T-helper 17 cell (primary cell): ENCODE measurements at places on chromosomes 12 and 14.

GRCh38 chr12:76694369-76694768 lies 69.5 kb upstream of the ZDHHC17 start:
- no peak for DNase-seq
- peaks cover 15% of the 10 kb centered on the region for H3K27me3 ChIP-seq
- peaks cover 6% of the 10 kb centered on the region for H3K4me1 ChIP-seq
- H3K36me3 ChIP-seq: no peaks in the 10 kb centered on the region

GRCh38 chr12:10826258-10826657 lies at the start of gene TAS2R10:
Gene TAS2R10 (minus strand): TSS chr12:10826358. CDS start chr12:10826269, 89 bp downstream.
- no peak within 1 kb of the TSS for H3K27ac ChIP-seq
- H3K4me3 ChIP-seq: no peak within 1 kb of the TSS
- H3K27me3 ChIP-seq: no peaks in the 10 kb centered on the region
- DNase-seq: no peak

GRCh38 chr12:27651201-27651600 lies 45.0 kb upstream of the REP15 start:
- no peak for DNase-seq
- H3K27me3 ChIP-seq: no peaks in the 10 kb centered on the region
- H3K27ac ChIP-seq: no peak overlapping the region
- no peak overlapping the region for H3K4me3 ChIP-seq
- H3K36me3 ChIP-seq: peaks cover 3% of the 10 kb centered on the region

DNA sequence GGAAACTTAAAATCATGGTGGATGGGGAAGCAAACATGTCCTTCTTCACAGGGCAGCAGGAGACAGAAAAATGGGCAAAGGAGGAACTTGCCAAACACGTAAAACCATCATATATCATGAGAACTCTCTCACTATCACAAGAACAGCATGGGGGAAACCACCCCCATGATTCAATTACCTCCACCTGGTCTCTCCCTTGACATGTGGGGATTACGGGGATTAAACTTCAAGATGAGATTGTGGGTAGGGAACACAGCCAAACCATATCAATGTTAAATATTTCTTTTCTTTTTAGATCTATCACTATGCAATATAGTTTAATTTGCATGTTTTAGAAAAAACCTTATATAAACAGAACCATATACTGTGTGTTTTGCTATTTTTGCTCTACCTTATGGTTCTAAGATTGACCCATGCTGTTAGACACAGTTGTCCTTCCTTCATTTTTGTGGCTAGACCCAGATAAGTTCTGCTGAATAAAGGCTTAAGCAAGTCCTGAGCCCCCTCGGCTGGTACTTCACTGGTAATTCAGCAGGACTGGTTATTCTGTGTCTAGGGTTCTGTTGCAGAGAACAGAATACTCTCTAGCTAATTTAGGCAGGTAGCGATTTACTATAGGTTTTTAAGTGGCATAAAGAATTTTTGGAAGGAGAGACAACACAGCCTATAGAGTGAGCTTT lies 253.7 kb upstream of the HMGA2 start:
- H3K27me3 ChIP-seq: peaks cover 13% of the 10 kb centered on the region
- H3K4me1 ChIP-seq: no peaks in the 10 kb centered on the region
- DNase-seq: no peak
- H3K27ac ChIP-seq: no peak overlapping the region

GRCh38 chr12:114767906-114768722 lies 84.1 kb upstream of the TBX3 start:
- H3K27me3 ChIP-seq: no peaks in the 10 kb centered on the region
- no peak overlapping the region for H3K4me3 ChIP-seq
- no peak for DNase-seq
- no peak overlapping the region for H3K27ac ChIP-seq

- no peak for DNase-seq
- H3K4me1 ChIP-seq: no peaks in the 10 kb centered on the region
- peaks cover 25% of the 10 kb centered on the region for H3K27me3 ChIP-seq
- H3K36me3 ChIP-seq: peaks cover 6% of the 10 kb centered on the region
- H3K4me3 ChIP-seq: no peak overlapping the region
Observed at GRCh38 chr14:81386290-81386745, 13.8 kb downstream of the STON2 start.

DNA sequence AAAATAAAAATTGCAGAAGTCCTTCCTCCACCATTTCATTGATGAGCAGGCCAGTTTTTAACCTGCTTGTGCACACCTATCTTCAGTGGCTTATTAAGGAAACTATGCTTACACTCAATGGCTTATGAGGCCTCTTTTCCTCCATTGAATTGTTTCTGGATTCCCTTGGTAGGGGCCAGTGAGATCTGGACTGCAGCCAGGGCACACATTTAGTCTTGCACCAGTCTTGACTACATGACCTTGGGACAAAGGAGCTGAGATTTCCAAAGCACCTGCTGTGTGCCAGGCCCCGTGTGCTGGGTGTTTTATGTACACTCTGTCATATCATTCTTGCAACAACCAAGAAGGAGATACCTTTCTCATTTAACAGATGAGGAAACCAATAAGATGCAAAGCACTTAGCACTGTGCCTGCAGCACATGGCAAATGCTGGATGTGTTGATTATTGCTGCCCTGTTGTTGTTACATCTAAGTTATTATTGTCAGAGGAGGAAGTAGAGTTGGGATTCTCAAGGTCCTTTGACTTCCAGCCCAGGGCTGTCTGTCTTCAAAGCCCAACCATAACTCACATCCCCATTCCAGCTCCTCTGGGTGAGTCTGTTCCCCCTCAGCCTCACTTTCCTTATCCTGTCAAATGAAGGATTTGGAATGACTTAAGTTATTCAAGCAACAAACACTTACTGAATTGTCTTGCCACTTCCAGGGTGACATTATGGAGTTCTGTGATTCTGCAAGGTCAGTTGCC lies 31.6 kb upstream of the RIN3 start:
- peaks cover under 1% of the 10 kb centered on the region for H3K4me1 ChIP-seq
- no peak overlapping the region for H3K4me3 ChIP-seq
- DNase-seq: no peak
- no peaks in the 10 kb centered on the region for H3K36me3 ChIP-seq

DNA sequence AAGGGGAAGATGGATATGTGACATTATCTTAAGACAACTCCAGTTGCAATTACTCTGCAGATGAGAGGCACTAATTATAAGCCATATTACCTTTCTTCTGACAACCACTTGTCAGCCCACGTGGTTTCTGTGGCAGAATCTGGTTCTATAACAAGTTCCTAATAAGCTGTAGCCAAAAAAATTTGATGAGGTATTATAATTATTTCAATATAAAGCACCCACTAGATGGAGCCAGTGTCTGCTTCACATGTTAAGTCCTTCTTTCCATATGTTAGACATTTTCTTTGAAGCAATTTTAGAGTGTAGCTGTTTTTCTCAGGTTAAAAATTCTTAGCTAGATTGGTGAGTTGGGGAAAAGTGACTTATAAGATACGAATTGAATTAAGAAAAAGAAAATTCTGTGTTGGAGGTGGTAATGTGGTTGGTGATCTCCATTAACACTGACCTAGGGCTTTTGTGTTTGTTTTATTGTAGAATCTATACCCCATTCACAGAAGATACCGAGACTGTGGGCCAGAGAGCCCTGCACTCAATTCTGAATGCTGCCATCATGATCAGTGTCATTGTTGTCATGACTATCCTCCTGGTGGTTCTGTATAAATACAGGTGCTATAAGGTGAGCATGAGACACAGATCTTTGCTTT lies 36.9 kb downstream of the PSEN1 start:
- peak overlapping the region; percentile 14 for H3K27ac ChIP-seq
- H3K4me3 ChIP-seq: no peak overlapping the region
- H3K36me3 ChIP-seq: peaks cover 17% of the 10 kb centered on the region
- no peaks in the 10 kb centered on the region for H3K27me3 ChIP-seq
- H3K4me1 ChIP-seq: peaks cover 5% of the 10 kb centered on the region

DNA sequence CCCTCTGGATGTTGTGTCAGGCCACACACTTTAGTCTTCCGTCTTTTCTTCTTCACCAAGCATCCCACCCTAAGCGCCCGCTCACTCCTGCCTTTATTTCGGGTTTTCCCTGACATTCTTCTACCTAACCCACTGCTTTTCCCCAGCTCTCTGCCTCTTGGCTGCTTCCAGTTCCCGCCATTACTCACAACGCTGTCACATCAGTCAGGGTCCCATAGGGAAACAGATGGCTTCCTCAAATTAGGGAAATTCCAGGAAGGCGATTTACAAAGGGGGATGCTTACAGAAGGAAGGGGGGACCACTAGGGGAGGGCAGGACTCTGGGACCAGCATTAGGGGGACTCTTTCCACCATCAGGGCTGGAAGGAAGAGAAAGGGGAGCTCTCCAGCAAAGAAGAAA lies 9.2 kb upstream of the PPP1R13B start:
- H3K4me1 ChIP-seq: peaks cover 13% of the 10 kb centered on the region
- no peaks in the 10 kb centered on the region for H3K36me3 ChIP-seq
- H3K27me3 ChIP-seq: peaks cover 3% of the 10 kb centered on the region
- peak overlapping the region; percentile 80 for H3K27ac ChIP-seq

GRCh38 chr12:105330931-105331804 lies 677 bp downstream of the C12orf75 start:
- peak overlapping the region; percentile 91 for H3K4me3 ChIP-seq
- H3K27ac ChIP-seq: peak overlapping the region; percentile 81
- peak; percentile 10 for DNase-seq
- peaks cover 46% of the 10 kb centered on the region for H3K4me1 ChIP-seq
- H3K27me3 ChIP-seq: no peaks in the 10 kb centered on the region

DNA sequence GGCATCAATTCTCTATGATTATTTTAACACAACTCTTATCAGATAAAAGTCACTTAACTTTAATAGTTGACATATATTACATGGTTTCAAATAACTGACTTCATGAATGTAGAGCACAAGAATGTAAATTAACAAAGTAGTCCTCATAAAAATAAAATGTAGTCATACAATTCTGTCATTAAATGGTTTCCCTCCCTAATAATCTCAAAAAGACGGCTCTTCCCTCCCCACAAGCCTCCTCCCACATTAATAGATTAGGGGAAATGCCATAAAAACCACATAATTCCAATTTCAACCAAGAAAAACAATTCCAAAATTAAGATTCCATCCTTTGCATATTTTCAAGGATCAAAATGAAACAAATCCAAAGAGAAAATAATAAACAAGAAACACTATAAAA lies 36.7 kb downstream of the SPTLC2 start:
- H3K4me3 ChIP-seq: no peak overlapping the region
- no peak for DNase-seq
- H3K36me3 ChIP-seq: peaks cover 3% of the 10 kb centered on the region
- H3K4me1 ChIP-seq: peaks cover 15% of the 10 kb centered on the region
- H3K27me3 ChIP-seq: no peaks in the 10 kb centered on the region

GRCh38 chr14:72515779-72516770 lies 377.8 kb downstream of the DPF3 start:
- no peak overlapping the region for H3K4me3 ChIP-seq
- no peak for DNase-seq
- peaks cover 4% of the 10 kb centered on the region for H3K27me3 ChIP-seq
- no peaks in the 10 kb centered on the region for H3K36me3 ChIP-seq
- peaks cover 34% of the 10 kb centered on the region for H3K4me1 ChIP-seq

DNA sequence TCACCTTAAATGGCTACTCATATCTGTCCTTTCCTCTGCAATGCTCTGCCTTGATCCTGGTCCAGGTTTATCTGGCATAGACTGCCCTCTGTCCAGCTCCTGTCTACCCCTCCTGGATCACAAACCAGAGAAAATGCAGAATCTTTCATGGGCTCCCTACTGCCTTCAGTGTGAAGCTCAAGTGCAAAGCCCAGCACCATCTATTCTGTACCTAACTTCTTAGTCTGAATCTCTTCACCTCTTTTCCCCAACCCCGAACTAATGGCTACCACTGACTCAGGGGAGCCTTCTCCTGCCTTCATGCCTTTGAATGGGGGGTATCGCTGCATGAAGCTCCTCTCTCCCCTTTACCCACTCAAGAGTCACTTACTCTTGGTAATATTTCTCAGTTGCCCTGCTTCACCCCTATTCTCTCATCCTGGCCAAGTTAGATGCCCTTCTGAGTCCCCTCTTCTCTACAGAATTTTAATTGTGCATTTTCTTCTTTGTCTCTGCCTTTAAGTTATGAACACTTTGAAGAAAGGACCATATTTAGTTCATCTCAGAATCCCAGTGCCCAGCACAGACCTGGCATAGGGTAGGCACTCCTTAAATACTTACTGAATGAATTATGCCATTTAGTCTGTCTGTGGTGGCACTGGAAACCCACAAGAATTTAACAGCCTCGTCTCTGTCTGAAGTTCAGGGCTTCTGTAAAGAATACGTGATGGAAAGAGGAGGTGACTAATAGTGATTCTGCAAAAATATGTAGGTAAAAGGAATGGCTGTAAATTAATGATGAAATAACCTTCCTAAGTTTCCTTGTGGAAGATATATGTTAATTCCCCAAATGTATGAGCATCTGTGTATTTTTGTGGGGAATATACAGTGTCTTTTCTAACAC lies 191.3 kb upstream of the AMIGO2 start:
- peak overlapping the region; percentile 47 for H3K27ac ChIP-seq
- peaks cover 36% of the 10 kb centered on the region for H3K4me1 ChIP-seq
- no peaks in the 10 kb centered on the region for H3K36me3 ChIP-seq
- no peak overlapping the region for H3K4me3 ChIP-seq
- H3K27me3 ChIP-seq: no peaks in the 10 kb centered on the region

DNA sequence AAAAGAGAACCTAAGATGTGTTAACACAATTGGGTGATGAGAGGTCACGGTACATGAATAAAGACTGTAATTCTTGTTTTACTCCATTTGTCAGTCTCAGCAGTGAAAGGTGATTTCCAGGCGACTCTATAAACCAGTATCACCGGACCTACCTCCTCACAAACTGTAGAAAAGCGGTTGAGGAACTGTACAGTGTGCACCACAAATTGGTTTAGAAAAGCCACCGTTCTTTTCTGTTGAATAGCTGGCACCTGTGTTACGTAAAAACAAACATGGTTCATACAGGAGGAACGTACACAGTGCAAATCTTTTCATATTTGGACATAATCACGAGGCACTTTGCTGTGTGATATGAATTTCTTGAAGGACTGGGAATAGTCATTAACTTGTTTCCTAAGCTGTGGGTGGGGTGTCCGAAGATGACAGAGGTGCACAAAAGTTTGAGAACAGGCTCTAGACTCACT lies 663 bp downstream of the WASHC3 start:
- peaks cover 16% of the 10 kb centered on the region for H3K36me3 ChIP-seq
- H3K27me3 ChIP-seq: peaks cover 13% of the 10 kb centered on the region
- peaks cover 40% of the 10 kb centered on the region for H3K4me1 ChIP-seq
- DNase-seq: no peak

DNA sequence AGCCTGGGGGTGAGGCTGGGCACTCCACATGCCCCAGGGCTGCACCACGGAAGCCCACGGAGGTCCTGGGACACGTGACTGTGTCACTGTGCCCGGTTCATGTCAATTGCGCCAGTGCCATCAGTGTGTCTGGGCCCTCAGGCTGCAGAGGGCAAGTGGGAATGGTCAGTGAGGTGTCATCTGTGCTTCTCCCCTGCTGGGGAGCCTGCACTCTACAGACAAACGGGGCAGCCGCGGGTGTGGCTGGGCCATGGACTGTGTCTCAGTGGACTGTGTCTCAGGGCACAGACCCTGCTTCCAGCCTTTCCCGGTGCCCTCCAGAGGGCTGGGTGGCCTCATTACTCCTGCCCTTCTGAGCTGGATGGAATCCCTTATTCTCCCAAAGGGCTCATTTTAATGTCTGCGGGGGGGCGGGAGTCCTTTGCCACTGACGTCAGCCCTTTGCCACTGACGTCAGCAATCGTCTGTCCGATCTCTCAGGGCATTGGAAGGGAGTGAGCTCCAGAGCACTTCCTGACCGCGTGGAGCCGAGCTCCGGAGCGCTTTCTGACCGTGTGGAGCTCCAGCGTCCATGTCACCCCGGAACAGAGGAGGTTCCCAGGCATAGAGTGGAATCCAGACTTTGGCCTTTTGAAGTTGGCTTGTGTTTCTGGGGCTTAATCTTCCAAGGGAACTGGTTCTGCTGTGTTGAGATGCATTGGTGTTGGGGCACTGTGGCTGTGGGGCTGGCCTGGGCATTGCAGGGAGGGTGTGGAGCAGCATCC lies 72.4 kb downstream of the ADGRD1 start:
- no peak for DNase-seq
- peaks cover 33% of the 10 kb centered on the region for H3K27me3 ChIP-seq
- no peak overlapping the region for H3K27ac ChIP-seq
- no peaks in the 10 kb centered on the region for H3K36me3 ChIP-seq
- no peak overlapping the region for H3K4me3 ChIP-seq
